ENCODE measurements at places on chromosomes 1 and 21.

- DNase-seq: no peak
Measured at GRCh38 chr1:203142684-203143408, 15.3 kb downstream of the ADORA1 start.

DNA sequence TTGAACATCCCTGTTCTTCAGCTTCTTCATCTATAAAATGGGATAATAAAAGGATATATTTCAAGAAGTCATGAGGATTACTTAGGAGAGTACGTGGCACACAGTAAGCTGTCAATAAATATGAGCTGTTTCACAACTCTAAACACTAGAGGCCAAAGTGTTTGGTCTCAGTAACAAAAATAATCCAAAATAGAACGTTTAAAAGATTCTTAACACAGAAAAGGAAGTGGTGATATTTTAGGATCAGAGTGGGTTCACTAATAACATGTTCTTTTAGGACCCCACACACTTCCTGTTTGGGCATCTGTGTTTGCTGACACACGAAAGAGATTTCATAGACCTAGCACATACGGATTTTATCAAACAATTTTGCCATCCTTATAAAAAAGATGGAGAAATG lies 32.9 kb downstream of the TNFSF18 start:
- no peak for DNase-seq

GRCh38 chr1:111755331-111756123 lies at the start of gene DDX20:
TSS of gene DDX20 (plus strand) at chr1:111755901. CDS start at chr1:111755925, 24 bp downstream.
- DNase-seq: peak; percentile 86

DNA sequence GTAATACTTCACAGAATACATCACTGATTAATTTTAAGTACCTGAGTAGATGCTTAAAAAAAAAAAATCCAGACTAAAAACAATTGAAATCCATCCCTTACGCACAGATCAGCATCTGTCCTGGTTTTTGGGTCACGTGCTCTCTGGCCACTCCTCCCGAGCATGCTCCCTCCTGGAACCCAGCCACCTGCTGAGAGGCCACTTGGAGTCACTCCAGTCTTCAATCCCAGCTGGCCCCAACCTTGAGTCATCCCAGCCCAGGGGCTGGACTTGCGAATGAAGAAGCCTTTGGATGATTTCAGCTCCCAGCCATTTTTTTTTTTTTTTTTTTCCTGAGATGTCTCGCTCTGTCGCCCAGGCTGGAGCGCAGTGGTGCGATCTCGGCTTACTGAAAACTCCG lies 8.9 kb downstream of the MAP1LC3C start:
- DNase-seq: no peak

- no peak for DNase-seq
Measured at GRCh38 chr1:205374210-205375078, 17.7 kb upstream of the KLHDC8A start.

DNA sequence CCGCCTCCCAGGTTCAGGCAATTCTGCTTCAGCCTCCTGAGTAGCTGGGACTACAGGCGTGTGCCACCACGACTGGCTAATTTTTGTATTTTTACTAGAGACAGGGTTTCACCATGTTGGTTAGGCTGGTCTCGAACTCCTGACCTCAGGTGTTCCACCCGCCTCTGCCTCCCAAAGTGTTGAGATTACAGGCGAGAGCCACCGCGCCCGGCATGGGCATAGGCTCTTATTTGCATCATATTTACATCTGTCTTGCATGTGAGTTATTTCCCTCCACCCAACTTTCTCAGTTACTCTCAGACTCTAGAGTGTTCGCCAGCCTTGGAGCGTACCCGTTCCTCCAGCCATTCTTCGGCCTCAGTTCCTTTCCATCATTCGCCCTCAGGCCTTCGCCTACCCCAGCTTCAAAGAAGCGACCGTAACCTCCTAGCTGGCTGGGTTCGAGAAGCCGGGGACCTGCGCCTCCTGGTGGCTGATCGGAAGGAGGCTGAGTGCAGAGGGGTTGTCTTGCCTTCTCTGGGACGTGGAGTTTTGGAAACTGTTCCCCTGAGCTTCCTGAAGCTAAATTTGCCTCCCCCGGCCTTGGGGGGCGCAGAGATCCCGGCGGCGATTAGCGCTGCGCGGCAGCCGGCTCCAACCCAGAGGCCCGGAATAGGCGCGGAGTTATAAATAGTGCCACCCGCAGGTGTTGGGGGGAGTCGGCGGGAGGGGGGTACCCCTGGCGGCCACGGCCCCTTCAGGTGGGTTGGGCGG lies 3.6 kb upstream of the ZBTB7B start:
- DNase-seq: peak; percentile 79

GRCh38 chr1:184959626-184960025 lies 14.7 kb downstream of the NIBAN1 start:
- DNase-seq: no peak

DNA sequence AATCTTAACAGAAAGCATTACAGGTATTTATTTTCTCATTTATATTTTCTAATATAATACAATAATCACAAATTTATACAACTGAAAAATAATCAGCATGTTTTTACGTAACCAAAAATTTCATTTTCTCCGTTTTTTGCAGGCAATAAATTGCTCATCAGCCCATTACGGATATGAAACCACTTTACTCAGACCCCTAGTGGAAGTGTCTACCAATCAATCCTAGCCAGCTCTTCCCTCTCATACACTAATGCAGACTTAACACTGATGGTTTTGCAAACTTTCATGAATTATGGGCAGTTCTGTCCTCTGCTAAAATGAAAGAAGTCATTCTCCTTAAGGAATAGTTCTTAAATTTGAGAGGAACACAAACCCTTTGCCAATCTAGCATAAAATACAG lies 124.7 kb downstream of the EIF4G3 start:
- no peak for DNase-seq

DNA sequence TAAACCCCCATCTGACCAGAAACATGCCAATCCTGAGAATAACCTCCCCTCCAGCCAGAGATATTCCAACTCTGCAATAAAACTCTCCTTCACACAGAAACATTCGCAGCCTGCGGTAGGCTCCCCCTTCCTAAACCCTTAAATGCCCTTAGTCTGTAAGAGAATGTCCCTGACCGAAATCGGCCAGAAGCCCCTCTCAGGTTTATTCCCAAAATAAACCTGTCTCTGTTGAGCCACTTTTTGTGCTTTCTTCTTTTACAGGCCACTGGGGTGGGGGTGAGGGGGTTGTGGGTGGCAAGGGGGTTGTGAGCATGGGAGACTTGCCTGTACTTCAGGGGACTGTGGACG lies 4.6 kb downstream of the PRXL2B start:
- DNase-seq: no peak

DNA sequence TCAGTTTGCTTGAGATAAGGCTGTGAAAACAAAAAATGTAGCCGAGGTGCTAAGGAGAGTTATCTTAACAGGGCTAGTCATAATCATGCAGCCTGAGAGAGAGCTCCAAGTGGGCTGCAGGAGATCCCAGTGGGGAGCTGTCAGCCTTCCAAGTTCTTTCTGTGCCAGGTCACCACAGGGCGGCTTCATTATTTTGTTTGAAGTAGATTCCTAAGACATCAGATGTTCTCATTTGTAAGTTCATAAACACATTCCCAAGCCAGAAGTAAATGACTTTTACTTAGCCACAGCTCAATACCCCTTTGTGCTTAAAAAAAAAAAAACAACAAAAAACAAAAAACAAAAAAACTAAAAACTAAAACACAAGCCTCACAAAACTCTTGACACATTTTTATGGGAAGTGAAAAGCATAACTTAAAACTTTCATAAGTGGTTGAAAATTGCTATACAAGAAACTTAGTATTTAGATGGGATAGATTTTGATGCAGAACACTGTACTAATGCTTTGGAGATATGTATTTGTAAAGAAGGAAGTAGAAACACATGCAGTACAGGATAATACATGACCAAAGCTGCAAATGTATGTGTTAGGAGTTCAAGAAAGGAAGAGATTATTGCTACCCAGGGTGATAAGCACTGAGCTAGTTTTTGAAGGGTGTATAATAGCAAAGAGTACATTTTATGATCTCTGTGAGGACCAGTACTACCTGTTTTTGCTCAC lies 8.6 kb downstream of the CDC14A start:
- DNase-seq: no peak

GRCh38 chr1:203379825-203380224 lies 28.9 kb upstream of the FMOD start:
- no peak for DNase-seq

DNA sequence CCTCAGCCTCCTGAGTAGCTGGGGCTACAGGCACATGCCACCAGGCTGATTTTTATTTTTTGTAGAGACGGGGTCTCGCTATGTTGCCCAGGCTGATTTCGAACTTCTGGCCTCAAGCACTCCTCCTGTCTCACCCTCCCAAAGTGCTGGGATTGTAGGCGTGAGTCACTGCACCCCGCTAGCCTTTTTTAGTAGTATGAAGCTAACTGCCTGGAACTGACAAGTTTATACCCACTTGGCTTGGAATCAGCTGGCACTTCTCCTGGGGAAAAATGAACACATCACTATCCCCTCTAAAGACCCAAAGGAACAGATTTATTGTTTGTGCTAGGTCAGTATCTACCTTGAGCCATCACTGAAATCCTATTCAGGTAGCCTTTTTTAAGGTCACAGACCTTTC lies 19.0 kb downstream of the TMEM63A start:
- DNase-seq: no peak

DNA sequence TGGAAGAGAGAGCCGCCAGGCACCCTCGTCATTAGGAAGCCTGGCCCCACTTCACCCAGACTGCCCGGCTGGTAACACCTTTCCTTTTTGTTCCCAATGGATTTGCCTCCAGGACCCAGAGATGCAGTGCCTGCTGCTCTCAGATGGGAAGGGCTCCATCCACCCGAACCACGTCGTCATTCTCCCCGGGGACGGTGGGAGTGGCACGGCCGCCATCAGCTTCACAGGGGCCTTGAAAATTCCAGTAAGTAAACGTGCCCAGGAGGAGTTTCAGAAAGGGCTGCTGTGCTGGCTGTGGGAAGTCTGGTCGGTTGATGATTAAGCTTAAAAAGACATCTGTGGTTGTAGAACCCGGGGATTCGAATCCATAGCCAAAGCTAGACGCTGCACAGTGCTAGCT lies 45.2 kb downstream of the SLC37A1 start:
- no peak for DNase-seq

GRCh38 chr1:48439380-48439779 lies 32.6 kb downstream of the SPATA6 start:
- no peak for DNase-seq

DNA sequence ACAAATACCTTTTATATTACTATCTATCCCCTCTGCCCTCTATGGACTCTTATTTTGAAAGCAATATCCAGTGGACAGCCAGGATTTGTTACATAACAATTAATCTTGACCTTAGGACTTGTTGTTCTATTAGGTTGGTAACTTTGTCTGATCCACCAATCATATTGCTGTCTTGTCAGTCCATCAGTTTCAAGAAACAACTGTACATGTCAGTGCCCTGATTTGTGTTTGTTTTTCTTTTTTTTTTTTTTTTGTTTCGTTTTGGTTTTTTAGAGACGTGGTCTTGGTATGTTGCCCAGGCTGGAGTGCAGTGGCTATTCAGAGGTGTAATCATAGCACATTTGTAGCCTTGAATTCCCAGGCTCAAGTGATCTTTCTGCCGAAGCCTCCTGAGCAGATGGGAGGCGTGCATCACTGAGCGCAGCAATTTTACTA lies 1.5 kb upstream of the SCP2 start:
- no peak for DNase-seq

GRCh38 chr1:186904361-186904760 lies 75.6 kb downstream of the PLA2G4A start:
- no peak for DNase-seq

- DNase-seq: no peak
Measured at GRCh38 chr1:153363641-153364040, 6.0 kb downstream of the S100A9 start.

- peak; percentile 94 for DNase-seq
Measured at GRCh38 chr1:107142140-107142542, 1.3 kb downstream of the NTNG1 start.
